ENCODE measurements at places on chromosomes 13 and 19. TPM values are rescaled to one million over a fixed set of nuclear protein-coding genes. Genes with fewer than 3 reads are reported as not detected.

DNA sequence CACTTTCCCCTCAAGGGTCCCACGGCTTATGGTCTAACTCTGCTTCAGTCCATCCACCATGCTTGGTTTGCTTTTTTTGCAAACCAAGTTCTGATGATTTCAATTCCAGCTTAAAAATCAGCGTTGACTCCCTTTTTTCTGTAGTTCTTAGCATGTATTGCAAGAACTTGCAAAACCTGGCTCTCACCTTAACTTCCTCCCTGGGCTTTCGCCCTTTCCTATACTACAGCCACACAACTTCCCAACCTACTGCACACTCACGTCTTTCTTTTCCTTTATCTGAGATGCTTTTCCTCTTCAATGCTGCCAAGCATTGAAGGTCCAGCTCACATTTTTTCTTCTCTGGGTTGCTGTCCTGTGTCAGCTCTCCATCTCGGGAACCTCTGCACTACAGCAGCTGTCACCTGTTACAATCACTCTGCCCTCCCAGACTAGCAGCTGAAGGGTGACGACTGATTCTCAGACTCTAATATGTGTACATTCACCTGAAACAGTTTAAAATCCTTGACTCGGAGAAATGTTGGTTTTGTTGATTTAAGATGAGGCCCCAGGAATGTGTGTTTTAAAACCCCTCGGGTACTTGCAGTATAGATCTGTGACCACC, 143.7 kb downstream of the FREM2 start:
- no peaks in the 10 kb centered on the region for H3K27me3 ChIP-seq
- no peak for DNase-seq
- H3K27ac ChIP-seq: no peak overlapping the region

DNA sequence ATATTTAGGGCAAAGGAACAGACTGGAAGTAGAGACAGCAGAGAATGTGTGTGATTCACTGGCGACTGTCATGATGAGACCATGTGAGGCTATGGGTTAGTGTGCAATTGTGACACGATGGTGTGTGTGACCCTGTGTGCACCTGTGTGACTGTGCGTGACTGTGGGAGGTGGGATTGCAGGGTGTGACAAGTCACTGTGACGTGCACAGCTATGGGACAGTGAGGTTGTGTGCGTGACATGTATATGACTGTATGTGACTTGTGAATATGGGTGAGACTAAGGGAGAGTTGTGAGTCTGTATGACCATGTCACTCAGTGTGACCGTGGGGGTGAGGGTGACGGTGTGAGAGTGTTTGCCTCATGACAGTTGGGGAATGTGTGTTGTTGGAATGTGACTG, 3.4 kb upstream of the GIPR start:
- no peaks in the 10 kb centered on the region for H3K36me3 ChIP-seq
- peaks cover 23% of the 10 kb centered on the region for H3K4me1 ChIP-seq
- no peaks in the 10 kb centered on the region for H3K27me3 ChIP-seq
- no peak overlapping the region for H3K4me3 ChIP-seq

The TPP2 gene
- total RNA-seq: 36.7 TPM

GRCh38 chr19:40592170-40592569, 9.0 kb upstream of the LTBP4 start:
- H3K27me3 ChIP-seq: no peaks in the 10 kb centered on the region
- no peak overlapping the region for H3K27ac ChIP-seq
- no peaks in the 10 kb centered on the region for H3K36me3 ChIP-seq

All from HCT116 (cell line).